Skin of body (tissue), 3 donors: ENCODE measurements at places on chromosomes 7 and 10. TPM values are rescaled to one million over a fixed set of nuclear protein-coding genes. Genes with fewer than 3 reads are reported as not detected.

The ACHE gene
- total RNA-seq: 9.8 TPM

The CYP2E1 gene
- 0.69 TPM for total RNA-seq

The ACTR3C gene
- total RNA-seq: 6.3 TPM

The CALML3 gene
- total RNA-seq: 9.8 TPM

The MOGAT3 gene
- not detected for total RNA-seq

The SPDYE2B gene
- not detected for total RNA-seq

The WDR86 gene
- total RNA-seq: 14.0 TPM

The GIGYF1 gene
- total RNA-seq: 17.9 TPM

The CNPY1 gene
- total RNA-seq: 0.10 TPM

The HIP1 gene
- total RNA-seq: 11.8 TPM

The ANKRD2 gene
- total RNA-seq: 6.4 TPM

The ADCYAP1R1 gene
- total RNA-seq: 3.9 TPM

The CPEB3 gene
- 2.6 TPM for total RNA-seq

The SLC4A2 gene
- total RNA-seq: 28.2 TPM

The VWDE gene
- 0.39 TPM for total RNA-seq
